ENCODE measurements at places on chromosomes 1 and 21.
A peak's percentile ranks its signal among the peaks of the same experiment; 100 is the strongest.

GRCh38 chr1:184768467-184768866 is 13.8 kb upstream of the EDEM3 start:
- DNase-seq = no peak

DNA sequence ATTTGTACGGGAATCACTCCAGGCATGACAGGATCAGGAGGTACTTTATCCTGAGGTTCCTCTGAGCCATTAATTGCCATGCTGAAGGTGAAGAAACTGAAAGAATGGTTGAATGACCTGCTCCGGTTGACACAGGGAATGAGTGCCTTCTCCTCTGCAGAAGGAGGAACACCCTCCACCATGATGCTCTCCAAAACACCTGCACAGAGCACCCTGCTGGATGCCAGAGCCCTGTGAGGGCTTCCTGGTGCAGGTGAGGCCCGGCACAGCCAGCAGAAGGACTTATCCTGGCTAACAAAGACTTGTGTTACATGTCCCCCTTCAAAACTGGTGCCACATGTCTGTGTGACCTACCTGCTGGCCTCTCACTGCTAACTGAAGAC is 14.3 kb upstream of the LBR start:
- no peak for DNase-seq

- DNase-seq = no peak
These were observed 15.6 kb upstream of the BOLA1 start for GRCh38 chr1:149883598-149884247.

DNA sequence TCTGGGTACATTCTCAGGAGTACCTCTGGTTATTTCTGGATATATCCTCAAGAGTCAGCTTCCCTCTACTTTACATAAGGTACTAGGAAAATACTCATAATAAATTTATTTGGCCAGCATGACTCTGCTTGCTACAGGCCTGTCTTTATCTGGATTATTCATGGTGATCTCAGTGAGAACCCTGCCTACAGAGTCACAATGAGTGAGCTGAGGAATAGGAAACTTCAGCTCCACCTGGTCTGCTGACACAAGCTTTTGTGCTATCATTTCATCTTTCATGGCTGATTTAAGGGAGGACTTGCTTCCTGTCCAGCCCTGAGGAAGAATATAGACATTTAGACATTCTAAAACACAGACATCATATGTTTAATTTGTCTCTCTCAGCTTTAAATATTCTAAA is 19.5 kb upstream of the SUCO start:
- DNase-seq = no peak

- no peak for DNase-seq
These were observed 18.3 kb upstream of the NGF start for GRCh38 chr1:115356356-115356755.

DNA sequence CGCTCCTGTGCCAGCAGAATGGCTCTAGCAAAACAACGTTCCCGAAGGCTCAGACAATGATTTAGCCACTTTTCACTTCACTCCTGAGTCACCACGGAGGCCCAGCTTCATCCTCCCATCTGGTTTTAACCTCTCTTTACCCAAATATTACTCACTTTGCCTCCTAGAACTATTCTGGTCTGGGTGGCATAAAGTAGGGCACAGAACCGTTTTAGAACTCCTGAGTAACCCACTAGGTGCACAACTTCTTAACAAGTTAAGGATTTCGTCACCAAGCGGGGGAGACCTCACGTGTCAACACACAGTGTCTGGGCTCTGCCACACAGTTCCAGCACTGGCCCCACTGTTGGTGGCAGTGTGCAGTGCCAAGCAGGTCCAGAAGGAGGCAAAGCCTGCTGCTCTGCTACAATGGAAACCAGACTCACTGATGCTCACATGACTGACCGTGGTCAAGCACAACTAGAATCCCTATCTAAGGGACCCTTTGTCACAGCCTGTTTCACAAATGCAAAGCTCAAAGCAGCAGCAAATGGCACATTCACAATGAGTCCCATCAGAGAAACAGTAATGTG is 121.7 kb downstream of the SIPA1L2 start:
- DNase-seq = no peak

DNA sequence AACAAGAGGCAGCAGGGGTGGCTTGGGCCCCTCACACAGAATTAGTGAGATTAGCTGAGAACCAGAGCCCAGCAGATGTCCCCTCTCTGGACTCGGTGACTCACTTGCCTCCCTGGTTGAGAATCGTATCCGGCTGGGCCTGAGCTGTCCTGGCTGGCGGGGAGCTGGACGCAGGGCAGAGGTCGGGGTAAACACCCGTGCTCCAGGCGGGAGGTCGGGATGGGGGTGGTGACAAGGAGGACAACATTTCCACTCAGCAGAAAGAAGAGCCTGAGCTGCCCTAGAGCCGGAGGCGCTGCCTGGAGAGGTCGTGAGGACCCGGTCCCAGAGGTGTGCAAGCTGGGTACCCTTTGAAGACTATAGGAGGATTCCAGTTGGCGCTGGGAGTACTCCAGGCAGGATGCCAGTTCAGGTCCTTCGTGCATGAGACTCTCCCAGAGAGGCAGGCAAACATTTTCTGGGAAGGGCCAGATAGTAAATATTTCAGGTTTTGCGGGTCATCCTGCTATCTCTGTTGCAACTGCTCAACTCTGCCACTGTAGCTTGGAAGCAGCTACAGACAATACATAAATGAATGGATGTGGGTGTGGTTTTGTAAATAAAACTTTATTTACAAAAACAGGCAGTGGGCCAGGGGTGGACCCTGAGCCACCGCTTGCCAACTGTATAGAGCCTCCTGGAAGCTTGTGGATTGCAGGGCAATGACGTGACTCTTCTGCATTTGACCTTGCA is 116.8 kb upstream of the WNT4 start:
- peak; percentile 68 for DNase-seq

DNA sequence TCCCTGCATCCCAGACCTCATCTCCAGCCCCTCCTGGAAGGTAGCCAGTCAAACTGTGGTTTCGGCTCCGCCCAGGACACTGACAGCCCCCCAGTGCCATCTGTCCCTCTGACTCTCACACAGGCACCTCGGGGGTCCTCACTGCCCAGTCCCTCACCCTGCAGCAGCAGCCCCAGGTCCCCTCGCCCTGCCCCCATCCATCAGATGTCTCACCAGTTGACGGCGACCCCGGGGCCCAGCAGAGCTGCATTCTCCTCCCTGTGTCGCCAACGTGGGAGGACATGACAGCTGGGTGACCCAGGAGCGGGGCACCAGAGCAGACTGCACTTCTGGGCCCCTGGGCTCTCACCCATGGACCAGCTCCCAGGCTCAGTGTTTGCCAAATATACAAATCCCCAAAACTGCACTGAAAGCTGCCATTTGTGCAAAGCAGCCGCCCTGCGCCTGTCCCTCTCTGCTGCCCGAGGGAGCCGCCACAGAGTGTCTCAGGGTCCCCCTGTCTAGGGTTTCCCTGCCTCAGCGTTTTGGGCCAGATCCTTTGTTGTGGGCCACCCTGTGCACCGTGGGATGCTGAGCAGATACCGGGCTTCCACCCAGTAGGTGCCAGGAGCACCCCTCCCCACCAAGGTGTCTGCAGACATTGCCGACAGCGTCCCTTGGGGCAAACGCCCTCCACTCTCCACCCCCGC is 48.2 kb downstream of the PRDM15 start:
- no peak for DNase-seq

- no peak for DNase-seq
These were observed 146.5 kb upstream of the LYPLAL1 start for GRCh38 chr1:219027146-219027673.

GRCh38 chr1:173865468-173866164 is 2.2 kb downstream of the GAS5 start:
- DNase-seq = no peak

GRCh38 chr1:95323123-95323522 is 89.1 kb downstream of the RWDD3 start:
- no peak for DNase-seq

DNA sequence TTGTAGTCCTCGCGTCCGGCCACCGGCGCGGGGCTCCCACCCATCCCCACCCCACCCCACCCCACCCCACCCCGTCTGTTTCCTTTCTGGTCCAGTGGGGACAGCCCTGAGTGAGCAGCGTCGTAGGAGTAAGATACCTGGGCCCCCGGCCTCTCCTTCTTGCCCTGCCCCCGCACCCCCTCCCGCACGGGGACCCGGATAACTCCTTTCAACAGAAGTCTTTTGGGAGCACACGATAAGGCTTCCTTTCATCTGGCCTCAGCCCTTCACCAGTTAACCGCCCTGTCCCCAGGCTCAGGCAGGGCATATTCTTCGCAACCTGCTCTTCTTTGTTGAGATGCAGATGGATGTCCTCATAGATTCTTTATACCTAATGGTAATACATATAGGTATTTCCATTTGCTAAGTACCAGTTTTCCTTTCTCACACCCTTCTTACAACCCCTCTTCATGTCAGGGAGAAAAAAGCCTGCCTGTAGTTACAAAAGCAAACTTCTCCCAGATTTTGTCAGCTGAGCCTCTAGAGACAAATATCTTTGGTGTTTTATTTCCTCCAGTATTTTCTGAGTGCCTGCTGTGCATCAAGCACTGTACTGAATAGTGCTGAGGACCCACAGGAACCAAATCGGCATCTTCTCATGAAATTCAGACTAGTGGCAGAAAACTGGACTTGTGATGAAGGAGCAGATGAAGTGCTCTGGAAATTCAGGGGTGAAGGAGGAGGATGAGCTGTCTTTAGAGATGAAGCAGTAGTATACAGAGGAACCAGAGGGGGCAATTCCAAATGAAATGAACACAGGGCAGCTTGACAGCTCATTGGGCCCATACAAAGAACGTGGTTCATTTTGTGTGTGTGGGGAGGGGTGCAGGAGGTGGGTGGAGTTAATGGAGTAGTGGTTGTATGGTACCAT is 33.6 kb downstream of the SLC2A1 start:
- no peak for DNase-seq

- DNase-seq = no peak
These were observed 203.5 kb upstream of the TMEM51 start for GRCh38 chr1:14949836-14950713.

GRCh38 chr1:241714321-241715218 is 62.5 kb downstream of the WDR64 start:
- DNase-seq = no peak

GRCh38 chr1:33460947-33461629 is 11.4 kb upstream of the ZSCAN20 start:
- DNase-seq = no peak

GRCh38 chr1:22484706-22485345 is 33.2 kb downstream of the ZBTB40 start:
- DNase-seq = no peak

DNA sequence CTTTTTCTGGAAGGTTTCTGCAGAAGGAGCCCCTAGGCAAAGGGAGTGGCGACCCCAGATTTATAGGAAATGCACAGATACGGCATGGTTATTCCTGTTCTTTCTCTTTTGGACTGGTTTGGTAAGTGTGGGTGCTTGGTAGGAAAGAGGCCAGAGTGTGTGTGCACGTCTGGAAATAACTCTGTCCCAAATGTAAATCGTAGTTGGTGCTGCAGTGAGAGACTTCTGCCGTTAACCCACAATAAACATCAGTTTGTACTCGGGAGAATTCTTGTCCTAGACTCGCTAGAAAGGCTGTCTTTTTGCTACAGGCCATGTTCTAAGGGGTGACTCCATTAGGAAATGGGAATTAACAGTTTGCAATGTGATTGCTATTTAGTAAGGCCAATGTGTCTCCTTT is 779 bp downstream of the SLC44A3 start:
- DNase-seq = no peak

GRCh38 chr1:101040666-101041065 is 15.1 kb upstream of the DPH5 start:
- no peak for DNase-seq

GRCh38 chr1:212743901-212744475 is 44.3 kb upstream of the BATF3 start:
- DNase-seq = no peak

- DNase-seq = no peak
These were observed 8.0 kb upstream of the CCDC28B start for GRCh38 chr1:32192220-32192948.

All from lower lobe of right lung (tissue), 2 donors.